Inflammatory macrophage (primary cell): ENCODE measurements at places on chromosomes 12 and 14.

GRCh38 chr14:22122227-22122818 lies 448.7 kb upstream of the OR4E1 start:
- no peak for DNase-seq

DNA sequence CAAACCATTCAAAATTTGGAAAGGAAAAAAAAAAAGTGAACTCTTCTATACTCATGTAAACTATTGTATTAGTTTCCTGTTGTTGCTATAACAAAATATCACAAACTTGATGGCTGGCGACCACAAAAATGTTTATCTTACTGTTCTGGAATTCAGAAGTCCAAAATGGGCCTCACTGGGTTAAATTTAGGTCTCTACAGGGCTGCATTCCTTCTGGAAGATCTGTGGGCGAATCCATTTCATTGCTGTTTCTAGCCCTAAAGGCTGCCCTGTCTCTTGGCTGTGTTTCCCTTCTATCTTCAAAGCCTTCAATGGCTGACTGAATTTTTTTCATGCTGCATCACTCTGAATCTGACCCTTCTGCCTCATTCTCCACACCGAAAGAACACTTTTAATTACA lies 105.1 kb upstream of the NAV3 start:
- DNase-seq: no peak

GRCh38 chr12:51972849-51973273 lies 21.4 kb downstream of the ACVR1B start:
- peak; percentile 98 for DNase-seq

GRCh38 chr12:56885316-56885715 lies 48.9 kb downstream of the SDR9C7 start:
- no peak for DNase-seq

DNA sequence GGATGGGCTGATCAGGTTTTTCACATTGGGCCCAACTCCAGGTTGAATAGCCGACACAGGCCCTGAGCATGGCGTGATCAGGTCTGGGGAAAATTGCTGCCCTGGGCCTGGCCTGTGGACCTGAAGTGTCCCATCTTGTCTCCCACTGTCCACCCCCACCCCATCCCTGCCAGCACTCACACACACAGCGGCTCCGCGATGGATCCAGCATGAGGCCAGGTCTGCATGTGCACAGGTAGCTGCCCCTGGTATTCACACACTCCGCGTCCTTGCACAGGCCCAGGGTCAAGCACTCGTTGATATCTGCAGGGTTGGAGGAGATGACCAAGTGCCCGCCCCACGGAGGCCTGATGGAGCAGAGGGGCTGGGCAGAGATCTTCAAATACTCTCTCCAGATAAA lies 38.7 kb downstream of the ISCA2 start:
- no peak for DNase-seq

DNA sequence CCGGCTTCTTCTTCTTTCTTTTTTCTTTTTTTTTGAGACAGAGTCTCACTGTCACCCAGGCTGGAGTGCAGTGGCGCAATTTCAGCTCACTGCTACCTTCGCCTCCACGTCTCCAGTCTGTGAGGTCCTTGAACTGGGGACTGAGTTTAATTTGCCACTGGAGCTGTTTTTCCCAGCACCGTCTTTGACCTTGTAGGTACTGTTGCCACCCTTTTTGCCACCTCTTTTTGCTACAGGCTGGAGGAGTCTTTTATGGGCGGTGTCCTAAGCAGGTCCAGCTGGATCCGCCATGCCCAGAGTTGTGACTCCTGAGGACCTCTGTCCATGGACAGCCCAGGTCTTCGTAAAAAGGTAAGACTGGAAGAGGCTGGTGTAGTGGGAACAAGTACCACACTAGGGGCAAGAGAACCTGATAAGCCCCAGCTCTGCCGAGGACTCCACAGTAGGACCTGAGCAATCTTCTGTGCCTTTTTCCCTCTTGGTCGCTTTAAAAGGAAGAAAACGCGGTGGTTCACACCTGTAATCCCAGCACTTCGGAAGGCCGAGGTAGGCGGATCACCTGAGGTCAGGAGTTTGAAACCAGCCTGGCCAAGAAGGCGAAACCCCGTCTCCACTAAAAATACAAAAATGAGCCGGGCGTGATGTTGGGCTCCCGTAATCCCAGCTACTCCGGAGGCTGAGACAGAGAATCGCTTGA lies 946 bp downstream of the RNU4-2 start:
- peak; percentile 60 for DNase-seq

GRCh38 chr12:123971770-123972456 lies 718 bp downstream of the CCDC92 start:
- peak; percentile 37 for DNase-seq
